Stimulated activated CD4-positive, alpha-beta T cell treated with anti-CD3 and anti-CD28 coated beads, TNF-alpha, amount 100 ng/mL, for 1 hour (primary cell): ENCODE measurements at places on chromosomes 7 and 10.

GRCh38 chr10:117663750-117664149 is 121.2 kb downstream of the EMX2 start:
- no peak for DNase-seq

DNA sequence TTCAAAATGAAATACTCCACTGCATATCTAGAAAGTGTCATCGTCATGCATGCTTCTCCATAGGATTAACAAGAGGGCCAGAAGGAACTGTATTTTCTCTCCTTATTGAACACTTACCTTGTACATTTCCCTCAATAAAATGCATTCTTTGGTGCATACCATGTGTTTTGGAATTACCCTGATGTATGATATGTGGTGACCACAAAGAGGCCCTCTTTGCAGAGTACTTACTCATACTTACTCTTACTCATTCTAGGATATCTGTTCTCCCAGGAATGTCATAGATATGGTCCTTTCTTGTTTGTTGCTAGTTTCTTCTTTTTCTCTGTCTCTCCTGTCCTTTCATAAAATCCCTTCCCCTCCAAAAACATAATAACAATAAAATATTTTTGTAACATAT is 1087.1 kb upstream of the POT1 start:
- DNase-seq = no peak

- DNase-seq = no peak
These were observed 24.1 kb upstream of the DNMBP start for GRCh38 chr10:100033766-100034418.

- DNase-seq = no peak
These were observed 868.1 kb downstream of the LRMDA start for GRCh38 chr10:76299501-76299900.

GRCh38 chr7:130732980-130733930 is 752 bp downstream of the KLF14 start:
- peak; percentile 10 for DNase-seq

DNA sequence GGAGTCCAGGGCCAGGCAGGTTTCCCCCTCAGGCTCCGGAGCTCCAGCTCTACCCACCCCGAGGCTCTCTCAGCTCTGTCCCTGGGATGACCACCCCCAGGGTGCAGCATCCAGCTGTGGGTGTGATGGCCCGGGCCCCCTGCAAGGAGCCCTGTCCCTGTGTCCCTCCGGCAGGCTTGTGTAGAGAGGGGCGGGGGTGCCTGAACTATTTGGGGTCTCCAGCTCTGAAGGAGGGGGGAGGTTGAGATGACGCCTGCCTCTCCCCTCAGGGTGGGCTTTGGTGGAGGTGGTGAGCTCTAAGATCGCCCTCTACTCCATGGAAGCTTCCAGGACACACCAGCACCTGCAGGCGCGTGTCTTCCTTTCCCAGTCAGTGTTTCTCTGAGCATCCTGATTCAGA is 39.4 kb downstream of the ADRA2A start:
- no peak for DNase-seq

GRCh38 chr7:11177793-11178192 is 204.1 kb downstream of the PHF14 start:
- no peak for DNase-seq

- no peak for DNase-seq
These were observed 52.6 kb downstream of the PFKP start for GRCh38 chr10:3119796-3120459.

DNA sequence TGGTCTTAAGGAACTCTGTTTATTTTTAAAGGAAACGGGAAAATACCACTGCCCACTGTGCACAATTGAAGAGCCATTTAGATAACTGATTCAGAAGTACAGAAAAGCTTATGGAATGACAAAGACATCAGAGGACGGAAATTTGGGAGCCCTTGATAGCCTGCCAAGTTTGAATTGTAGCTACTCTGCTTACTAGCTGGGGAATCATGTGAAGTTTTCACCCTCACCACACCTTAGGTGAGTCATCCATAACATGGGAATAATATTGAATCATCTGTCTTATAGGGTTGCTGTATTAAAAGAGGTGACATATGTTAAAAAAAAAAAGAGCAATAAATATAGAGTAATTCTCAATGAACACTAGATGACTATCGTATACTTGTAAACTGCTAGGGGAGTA is 1104.2 kb downstream of the GATA3 start:
- no peak for DNase-seq

DNA sequence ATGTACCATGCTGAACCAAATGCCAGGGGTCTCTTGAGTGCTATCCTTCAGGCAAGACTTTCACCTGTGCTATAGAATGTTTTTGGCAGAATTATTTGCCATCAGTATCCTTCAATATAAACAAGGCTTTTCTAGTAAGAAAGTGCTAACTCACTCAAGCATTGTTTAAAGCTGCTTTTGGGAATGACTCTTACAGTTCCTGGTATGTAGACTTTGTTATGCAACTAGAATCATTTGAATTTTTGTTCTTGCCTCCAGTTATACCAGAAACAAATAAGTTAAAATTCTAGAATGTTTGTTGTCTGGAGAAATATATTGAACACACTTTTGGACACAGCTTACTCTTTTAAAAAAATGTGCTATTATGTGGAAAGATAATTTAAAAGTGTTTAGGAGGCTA is 39.5 kb upstream of the RTKN2 start:
- no peak for DNase-seq

DNA sequence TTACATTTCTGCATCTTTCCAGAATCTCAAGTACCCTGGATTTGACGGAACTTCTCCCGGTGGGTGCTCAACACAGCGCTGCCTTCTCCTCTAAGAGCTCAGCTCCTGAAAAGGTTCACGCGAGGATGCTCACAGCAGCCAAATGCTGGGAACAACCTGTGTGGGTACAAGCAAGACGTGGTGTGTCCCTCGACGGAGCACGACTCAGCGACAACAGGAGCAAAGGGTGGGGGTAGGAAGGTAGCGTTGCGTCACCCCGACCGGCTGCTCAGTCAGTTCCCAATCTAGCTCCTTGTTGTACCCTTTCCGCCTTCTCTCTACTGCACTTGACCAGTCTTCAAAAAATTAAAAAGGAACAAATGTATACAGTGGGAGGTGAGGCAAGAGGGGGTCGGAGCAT is 117.3 kb downstream of the PTPRN2 start:
- DNase-seq = no peak

DNA sequence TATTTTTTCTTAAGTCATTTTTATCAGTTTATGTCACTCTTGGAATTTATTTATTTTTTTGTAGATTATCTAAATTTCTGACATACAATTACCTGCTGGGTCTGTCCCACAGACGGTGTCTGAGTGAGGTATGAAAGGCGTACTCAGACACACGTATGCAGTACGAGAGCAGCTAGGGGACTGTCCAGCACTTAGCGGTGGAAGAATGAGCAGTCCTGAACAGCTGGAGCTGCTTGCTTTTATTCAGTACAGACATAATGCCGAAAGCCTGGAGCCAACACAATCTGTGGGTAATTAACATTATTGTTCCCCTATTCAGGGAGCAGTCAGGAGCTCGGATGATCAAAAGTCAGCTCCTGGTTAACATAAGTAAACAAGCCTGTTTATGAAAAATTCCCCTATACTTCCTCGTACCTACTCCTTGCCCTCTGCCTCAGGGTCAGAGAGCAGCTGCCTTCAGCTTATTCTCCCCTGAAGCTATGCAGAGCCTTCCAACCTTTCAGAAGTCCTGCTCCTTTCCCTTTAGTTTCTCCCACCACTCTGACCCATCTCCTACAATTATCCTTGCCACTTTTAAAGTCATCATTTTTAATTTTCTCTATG is 488.0 kb upstream of the POM121L12 start:
- no peak for DNase-seq

DNA sequence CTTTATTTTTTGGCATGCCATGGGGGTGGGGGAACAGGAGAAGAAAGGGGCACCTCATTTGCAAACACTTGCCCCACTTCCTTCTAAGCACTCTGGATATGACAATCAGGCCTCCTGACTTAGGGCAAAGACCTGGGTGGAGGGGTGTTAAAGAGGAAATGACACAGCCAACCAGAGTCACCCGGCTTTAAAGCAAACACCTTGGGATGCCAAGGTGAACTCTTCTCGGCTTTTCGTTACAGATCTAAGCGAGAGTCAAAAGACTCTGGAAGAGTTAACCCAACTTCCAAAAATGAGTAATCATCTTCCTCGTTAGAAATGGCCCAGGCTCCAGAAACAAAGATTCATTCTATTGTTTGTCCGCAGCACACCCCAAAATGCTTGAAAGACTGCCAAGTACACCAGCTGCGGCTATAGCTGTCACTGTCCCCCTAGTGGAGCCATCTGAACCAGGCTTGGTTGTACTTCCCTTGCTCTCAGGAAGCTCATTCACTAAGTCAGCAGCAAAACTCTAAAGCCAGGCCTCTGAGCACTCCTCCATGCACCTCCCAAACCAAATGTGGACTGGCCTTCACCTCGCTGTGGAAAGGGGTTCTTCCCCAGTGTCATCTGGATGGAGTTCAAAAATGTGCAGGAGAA is 24.8 kb downstream of the FAM53B start:
- DNase-seq = peak; percentile 46

GRCh38 chr7:25282194-25282593 is 53.9 kb upstream of the NPVF start:
- no peak for DNase-seq

DNA sequence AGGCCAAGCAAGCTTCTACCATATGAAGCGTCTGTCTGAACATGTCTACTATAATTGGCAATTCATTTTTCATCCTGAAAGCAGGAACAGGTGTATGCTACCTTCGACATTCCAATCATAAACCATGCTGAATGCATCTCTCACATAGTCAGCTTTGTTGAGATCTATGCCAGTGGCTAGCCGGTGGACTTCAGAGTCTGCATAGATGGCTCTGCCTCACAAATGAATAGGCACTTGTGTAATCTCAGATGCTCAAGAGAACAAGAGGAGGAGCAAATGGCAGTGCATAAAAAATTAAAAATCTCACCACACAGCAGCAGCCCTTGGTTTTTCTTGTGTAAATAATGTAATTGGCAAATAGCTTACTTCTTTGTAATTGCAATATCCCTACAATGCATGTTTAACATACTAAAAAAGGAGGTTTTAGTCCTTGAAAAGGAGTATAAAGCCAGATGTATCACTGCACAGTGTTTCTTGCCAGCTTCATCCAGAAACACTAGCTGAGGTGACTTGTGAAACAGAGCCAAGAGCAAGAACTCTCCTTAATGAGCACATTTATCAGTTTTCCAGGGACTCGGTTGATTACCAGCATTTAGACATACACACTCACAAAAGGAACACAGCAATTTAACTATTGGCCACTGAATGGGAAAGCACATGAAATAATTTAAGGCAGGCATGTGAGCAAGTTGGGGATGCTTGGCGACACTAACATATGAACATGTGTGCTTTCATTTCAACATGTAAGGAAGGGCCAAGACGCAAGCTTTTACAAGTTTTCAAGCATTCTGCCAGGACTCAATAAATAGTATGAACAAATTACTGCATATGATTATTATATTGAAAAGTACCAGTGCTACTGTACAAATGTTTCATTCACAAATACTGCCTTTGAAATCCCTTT is 249.9 kb upstream of the PLXNA4 start:
- DNase-seq = no peak
